ENCODE measurements at places on chromosomes 4 and X.

DNA sequence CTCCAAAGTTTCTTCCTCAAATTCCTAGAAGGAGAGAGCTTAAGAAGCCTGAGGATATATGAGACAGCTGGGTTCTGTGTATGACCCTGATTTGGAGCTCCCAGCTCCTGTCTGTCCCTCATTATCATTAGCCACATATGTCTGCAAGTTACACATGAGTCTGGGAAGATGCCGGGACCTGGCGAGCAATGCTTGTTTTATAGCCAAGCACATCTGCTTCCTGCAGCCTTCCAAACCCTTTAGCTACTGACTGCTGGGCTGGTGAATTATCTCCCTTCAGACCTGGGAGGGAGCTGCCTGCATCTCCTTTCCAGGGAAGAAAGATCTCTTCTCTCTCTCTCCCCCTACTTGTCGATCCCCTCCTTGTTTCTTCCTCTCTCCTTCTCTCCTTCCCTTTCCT lies 556.7 kb upstream of the BOD1L1 start:
- DNase-seq, result no peak

DNA sequence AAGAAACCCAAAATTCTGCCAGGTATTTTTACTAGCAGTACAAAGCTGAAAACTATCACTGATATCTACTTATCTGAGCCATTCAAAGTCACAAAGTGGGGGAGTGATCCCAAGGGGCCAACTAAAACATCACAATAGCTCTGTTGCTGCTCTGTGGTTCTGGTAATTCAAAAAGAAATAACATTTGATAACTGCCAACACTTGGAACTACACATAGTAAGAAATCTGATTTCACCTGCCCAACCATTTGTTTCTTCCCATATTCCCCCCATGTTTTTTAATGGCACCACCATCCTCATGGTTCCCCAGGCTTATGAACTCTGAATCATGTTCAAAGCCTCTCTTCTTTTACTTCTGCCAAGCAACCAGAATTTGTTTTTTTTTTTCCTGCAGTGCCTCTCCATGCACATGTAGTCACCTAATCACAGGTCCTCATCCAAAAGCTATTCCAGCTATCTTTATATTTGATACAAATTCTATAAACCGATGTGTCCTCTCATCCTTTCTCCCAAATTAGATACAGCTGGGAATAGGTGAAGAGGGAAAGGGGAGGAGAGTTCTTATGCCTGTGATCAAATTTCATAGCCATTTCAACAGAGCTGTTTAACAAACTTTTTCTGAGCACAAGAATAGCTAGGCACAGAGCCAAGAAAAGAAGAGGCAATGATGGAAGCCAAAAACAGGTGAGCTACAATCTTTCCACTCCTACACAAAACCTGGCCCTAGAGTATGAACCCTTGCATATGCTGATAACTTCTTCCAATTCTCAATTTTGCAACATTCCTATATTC lies 7.7 kb downstream of the AMMECR1 start:
- no peak for DNase-seq

GRCh38 chr4:45155081-45155777 lies 428.9 kb upstream of the GNPDA2 start:
- DNase-seq, result no peak

DNA sequence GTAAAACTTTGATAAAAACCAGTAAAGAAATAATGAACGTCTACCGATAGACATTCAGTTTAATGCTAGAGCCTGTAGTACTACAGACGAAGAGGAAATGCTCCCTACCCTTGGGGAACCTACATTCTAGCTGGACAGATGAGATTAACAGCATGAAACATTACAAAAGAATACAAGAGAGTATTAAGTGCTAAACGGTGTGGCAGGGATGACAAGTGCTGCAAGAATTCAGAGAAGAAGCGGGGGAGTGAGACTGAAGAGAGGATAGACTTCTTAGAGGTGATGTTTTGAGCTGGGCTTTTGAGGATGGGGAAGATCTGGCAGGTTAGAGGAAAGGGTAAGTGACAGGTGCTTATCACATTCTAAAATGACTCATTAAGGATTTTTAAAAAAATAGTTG lies 52.6 kb upstream of the ESX1 start:
- no peak for DNase-seq

- DNase-seq, result no peak
Measured at GRCh38 chr4:165813606-165814005, 59.4 kb upstream of the TLL1 start.

DNA sequence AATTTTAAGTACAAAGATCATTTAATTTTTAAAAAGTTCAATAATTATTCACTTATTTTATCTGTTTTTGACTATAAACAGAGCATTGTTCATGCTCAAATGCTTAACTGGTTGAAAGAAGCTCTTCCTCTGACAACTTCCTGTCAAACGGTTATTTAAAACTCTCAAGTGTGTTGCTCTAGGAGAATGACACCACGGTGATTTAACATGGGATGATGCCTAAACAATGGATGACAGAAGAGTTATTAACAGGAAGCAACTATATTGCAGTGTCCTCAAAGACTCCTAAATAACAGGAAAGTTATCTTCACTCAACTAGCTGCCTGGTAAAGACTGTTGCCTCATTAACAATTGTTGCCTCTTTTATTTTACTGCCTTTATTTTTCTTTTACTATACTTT lies 509.6 kb downstream of the PACRGL start:
- peak; percentile 82 for DNase-seq

GRCh38 chr4:121253961-121254360 lies 89.8 kb upstream of the TNIP3 start:
- no peak for DNase-seq

- DNase-seq, result no peak
Measured at GRCh38 chrX:15177316-15177715, 92.6 kb downstream of the ASB9 start.

DNA sequence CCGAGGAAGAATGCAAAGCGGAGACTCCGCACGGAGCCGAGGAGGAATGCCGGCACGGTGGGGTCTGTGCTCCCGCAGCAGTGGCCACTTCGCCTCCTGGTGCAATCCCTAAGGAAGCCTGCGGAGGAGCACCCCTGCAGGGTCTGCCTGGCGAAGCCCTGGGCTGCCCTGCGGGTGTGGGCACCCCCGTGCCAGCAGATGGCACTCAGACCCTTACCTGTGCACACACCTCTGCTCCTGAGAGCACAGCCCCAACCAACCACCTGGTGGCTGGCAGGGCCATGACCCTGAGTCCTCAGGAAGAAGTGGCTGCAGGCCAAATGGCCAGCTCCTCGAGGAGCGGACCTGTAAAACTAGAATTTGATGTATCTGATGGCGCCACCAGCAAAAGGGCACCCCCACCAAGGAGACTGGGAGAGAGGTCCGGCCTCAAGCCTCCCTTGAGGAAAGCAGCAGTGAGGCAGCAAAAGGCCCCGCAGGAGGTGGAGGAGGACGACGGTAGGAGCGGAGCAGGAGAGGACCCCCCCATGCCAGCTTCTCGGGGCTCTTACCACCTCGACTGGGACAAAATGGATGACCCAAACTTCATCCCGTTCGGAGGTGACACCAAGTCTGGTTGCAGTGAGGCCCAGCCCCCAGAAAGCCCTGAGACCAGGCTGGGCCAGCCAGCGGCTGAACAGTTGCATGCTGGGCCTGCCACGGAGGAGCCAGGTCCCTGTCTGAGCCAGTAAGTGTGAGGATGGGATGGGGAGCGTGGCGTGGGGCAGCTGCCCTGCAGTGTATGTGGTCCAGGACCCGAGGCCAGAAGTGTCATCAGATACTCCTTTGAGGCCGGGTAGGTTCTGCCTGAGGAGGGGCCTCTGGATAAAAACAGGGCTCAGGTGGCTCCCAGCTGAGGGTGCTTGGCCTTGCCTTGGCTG lies 7.0 kb downstream of the TACC3 start:
- no peak for DNase-seq

DNA sequence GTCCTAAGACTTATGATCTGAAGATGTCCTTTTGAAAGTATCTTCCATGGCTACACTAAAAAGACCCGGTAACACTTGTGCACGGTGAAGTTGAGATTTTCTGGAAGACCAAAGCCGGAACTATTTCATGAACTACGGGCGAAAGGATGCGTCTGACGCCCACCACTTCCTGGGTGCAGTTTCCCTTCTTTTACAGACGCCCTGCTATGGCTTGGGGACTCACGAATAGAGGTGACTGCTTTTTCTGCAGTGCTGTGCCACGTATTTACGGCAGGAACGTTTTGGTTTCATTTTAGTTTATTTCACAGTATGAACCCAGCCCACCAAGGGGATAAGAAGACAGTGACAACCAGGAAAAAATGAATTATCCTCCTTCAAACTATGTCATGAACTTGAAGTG lies 180.4 kb downstream of the AFAP1 start:
- DNase-seq, result no peak

GRCh38 chr4:133147921-133148689 lies 989 bp upstream of the PCDH10 start:
- DNase-seq, result peak; percentile 33

DNA sequence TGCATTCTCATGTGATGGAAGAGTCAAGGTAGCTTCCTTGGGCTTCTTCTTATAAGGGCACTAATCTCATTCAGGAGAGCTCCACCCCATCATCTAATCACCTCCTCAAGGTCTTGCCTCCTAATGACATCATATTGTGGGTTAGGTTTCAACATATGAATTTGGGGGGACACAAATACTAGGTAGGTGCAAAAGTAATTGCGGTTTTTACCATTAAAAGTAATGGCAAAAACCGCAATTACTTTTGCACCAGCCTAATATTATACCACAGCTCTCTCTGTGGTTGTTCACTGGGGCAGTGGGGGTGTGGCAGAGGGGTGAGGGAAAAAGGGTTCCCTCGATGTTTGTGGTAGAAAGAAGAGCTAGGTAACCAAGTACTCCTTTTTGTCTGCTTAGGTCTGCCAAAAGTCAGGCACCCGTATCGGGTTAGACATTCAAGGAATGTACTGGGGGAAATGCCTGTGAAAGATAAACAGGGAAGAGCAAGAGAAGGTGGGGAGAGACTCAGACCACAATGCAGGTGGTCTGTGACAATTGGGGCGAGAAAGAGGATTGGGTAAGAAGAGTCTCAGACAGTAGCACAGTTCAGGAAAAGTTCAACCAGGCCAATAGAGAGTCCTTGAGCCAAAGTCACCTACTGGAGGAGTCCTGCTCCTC lies 78.9 kb upstream of the MTM1 start:
- no peak for DNase-seq

DNA sequence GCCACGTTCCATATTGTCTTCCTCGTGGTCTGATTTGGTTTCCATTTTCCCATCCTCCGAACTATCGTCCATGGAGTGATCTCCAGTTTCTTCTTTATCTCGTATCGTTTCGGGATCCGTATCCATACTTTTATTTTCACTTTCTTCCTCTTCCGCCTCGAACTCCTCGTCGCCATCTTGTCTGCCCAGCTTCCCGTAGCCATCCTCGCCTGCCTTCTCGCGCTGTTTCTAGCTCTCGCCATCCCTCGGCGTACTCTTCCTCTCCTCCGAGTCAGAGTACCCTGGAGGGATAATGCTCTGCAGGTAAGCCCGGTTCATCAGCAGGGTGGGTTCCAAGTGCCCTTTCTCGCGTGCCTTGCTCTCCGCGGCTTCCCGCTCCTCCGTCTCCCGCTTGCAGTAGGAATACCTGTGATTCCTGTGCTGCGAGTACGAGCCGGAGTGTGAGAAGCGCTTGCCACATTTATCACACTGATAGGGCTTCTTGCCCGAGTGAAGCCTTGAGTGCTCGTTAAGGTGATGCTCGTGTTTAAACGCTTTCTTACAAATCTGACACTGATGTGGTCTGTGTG lies 134.5 kb upstream of the TAPT1 start:
- no peak for DNase-seq

- DNase-seq, result no peak
Measured at GRCh38 chr4:143023239-143023918, 161.3 kb upstream of the USP38 start.

DNA sequence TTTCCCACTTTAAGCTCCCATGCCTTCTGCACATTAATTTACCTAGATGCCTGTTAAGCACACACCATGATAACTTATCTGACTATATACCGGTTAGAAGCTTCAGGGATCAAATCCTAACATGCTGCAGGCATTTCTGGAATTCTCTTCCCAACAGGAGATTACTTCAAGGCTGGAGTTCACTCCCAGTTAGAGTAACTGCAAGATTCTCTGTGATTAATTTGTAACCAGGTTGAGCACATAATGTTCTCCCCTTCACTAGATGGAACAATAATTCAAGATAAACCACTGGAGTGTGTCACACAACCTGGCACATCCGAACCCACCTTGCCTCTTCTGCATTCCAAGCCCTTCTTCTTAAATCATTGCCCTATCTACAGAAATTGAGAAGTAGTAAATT lies 11.8 kb upstream of the UGT2A3 start:
- no peak for DNase-seq

- DNase-seq, result no peak
Measured at GRCh38 chrX:128020701-128021100, 31.5 kb downstream of the ACTRT1 start.

DNA sequence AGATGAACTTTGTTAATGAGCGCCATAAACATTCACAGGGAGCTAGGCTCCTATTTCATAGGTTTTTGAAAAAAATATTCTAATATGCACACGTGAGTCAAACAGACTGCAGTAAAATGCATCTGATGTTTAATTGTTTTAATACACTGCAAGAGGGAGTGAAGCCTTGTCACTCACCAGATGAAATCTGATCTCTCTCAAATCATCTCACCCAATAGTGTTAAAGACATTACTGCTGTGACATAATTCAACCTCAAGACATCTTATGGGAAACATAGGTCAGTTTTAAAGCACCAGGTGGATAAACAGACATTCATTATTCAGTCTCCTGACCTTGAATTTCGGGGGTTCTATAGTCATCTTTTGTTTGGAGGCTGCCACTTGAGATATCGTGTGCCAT lies 148.3 kb downstream of the MAML3 start:
- DNase-seq, result no peak

DNA sequence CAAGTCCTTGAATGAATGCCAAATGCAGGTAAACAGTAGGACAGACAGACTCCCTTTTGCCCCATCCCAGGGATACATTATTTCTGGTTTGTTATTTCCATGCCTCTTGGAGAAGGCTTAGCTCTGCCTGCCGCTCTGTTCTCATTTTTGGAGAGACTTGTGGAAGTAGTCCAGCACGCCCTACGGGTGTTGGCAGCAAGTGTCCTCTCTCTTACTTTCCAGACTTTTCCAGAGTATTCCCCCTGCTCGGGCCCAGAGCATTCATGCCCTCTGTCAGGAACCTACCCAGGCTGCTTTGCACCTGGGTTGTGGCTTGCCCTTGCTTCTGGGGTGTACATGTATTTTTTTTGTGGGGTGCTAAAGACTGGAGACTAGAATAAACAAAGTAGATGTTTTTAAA lies 15.3 kb downstream of the SLC34A2 start:
- no peak for DNase-seq

GRCh38 chrX:71105628-71106027 lies 912 bp downstream of the CXorf65 start:
- no peak for DNase-seq

DNA sequence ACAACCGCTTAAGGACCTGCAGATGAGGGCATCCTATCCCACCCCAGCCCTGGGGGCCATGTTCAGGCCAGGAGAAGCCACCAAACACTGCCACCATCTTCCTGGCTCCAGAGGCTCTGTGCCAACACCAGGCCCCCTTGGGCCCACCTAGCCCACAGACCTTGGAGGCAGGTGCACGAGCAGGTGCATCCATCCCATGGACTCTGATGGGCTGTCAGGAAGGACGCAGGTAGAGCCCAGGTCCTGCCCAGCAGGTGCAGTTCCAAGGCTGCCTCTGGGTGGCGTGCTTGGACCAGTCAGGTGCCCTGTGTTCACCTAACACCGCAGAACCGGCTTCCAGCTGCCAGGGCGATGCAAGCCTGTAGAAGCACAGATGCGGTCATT lies 22.8 kb upstream of the PDE6B start:
- no peak for DNase-seq

GRCh38 chr4:7214359-7214758 lies 22.0 kb downstream of the SORCS2 start:
- DNase-seq, result no peak

- no peak for DNase-seq
Measured at GRCh38 chr4:101651778-101652177, 138.8 kb upstream of the BANK1 start.

Measured in kidney capillary endothelial cell (primary cell).